Adrenal gland (tissue), 19 donors: ENCODE measurements at places on chromosomes 2 and 18. TPM values are rescaled to one million over a fixed set of nuclear protein-coding genes. Genes with fewer than 3 reads are reported as not detected.

The TEKT4 gene
- not detected for polyA plus RNA-seq

The IL1A gene
- polyA plus RNA-seq, result not detected

DNA sequence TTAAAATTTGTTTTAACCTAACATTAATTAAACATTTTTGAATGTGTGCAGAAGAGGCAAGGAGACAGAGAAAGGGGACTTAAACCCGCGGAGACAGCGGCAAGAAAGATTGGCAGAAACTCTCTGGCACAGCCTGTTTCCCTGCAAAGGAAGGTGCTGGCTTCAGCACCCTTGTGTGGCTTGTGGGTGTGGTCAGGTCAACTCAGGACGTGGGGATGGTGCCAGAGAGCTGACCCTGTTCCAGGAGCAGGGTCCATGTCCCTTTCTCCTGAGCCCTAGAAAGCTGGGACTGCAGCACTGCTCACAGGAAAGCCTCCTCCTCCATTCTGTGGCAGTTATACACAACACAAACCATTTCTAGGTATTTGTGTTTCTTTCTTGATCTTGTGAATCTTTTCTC lies 176.2 kb upstream of the ST6GAL2 start:
- no peak overlapping the region for H3K27ac ChIP-seq
- H3K4me1 ChIP-seq, result no peaks in the 10 kb centered on the region
- no peaks in the 10 kb centered on the region for H3K36me3 ChIP-seq
- no peak overlapping the region for H3K4me3 ChIP-seq

GRCh38 chr2:54176577-54176976 lies 61.2 kb downstream of the ACYP2 start:
- no peaks in the 10 kb centered on the region for H3K27me3 ChIP-seq
- DNase-seq, result peak; percentile 20
- no peak overlapping the region for H3K27ac ChIP-seq
- H3K36me3 ChIP-seq, result no peaks in the 10 kb centered on the region
- H3K4me3 ChIP-seq, result no peak overlapping the region
- H3K4me1 ChIP-seq, result no peaks in the 10 kb centered on the region

DNA sequence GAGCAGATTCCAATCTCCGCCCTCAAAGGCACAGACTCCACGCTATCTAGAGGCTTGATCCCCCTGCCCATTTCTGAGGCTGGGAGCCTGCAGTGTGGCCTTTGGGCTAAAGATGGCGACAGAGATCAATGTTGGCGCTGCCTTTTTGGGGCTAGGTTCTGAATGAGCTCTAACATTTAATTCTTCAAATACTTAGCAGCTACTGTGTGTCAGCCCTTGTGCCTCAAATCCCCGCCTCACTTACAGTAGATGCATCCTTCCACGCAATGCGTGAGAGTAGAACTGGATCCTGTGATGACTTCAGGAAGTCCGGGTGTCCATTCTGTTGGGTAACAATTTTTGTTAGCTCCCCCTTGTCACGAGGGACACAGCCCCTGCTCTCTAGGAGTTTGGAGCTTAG lies 12.4 kb downstream of the IL1F10 start:
- no peaks in the 10 kb centered on the region for H3K36me3 ChIP-seq
- H3K27ac ChIP-seq, result no peak overlapping the region
- no peaks in the 10 kb centered on the region for H3K4me1 ChIP-seq
- no peaks in the 10 kb centered on the region for H3K27me3 ChIP-seq

- H3K4me1 ChIP-seq, result no peaks in the 10 kb centered on the region
- no peaks in the 10 kb centered on the region for H3K27me3 ChIP-seq
- no peak overlapping the region for H3K4me3 ChIP-seq
- no peak for DNase-seq
- no peak overlapping the region for H3K27ac ChIP-seq
Observed at GRCh38 chr2:98975611-98976010, 39.6 kb upstream of the CRACDL start.

GRCh38 chr2:237964578-237965404 lies 2.0 kb upstream of the UBE2F start:
- no peak for DNase-seq
- H3K4me1 ChIP-seq, result peaks cover 18% of the 10 kb centered on the region
- H3K36me3 ChIP-seq, result no peaks in the 10 kb centered on the region
- H3K4me3 ChIP-seq, result no peak overlapping the region
- no peak overlapping the region for H3K27ac ChIP-seq
- H3K27me3 ChIP-seq, result no peaks in the 10 kb centered on the region

DNA sequence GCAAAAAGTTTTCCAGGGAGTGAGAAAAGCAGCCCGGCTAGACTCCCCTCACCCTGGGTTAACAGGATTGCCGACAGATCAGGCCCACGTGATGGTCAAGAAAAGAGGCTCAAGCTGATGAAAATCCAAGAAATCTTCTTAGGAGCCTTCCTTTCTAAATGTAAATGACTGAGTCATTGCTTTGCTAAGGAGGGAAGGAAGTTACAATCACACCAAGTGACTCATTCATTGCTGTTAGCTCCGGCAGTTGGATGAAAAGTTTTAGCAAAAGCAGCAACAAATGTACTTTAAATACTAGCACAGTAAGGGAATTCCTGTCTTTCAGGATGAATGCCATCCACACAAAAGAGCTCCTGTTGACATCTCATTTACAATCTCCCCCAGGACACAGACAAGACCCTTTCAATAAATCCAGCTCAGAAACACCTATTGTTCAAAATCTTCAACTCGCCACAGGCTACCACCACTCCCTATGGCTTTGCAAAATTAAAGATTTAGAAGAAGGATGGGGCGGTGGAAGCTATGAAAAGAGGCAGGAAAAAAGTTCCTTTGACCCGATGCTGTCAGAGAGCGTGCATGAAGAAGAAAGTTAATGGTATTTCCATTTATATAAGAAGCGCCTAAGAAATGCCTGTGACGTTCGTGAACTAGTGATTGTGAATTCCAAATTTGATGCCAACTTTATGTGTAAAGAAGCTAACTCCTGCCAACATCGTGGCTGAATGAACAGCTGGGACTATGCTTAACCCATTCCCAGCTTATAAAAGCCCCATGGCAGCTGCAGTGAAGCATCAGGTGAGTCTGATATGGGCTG lies 153.7 kb downstream of the TGIF1 start:
- H3K27me3 ChIP-seq, result no peaks in the 10 kb centered on the region
- H3K27ac ChIP-seq, result peak overlapping the region; percentile 82
- peak overlapping the region; percentile 58 for H3K4me3 ChIP-seq
- no peak for DNase-seq
